ENCODE measurements at places on chromosomes 7 and 10.

- no peak for DNase-seq
Observed at GRCh38 chr10:38209332-38209731, 115.2 kb downstream of the ZNF37A start.

DNA sequence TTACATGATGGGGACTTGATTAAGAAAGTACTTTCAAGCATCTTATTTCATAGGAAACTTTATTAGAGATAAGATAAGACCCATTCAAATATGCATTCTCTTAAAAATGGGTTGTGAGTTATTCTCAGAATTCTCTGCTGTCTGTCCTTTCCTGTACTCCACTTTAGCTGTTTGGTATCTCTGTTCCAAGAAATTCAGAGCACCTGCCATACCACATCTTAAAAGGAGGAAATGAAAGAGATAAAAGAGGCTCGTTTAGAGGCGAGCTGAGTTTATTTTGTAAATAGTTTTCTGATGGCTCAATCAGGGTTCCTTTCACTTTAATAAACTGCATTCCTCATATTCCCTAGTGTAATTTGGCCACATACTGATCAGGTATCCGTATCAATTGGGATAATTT lies 87.2 kb downstream of the MDFIC start:
- DNase-seq = no peak

GRCh38 chr7:2205036-2205780 lies 27.5 kb downstream of the MAD1L1 start:
- DNase-seq = peak; percentile 7

- DNase-seq = no peak
Observed at GRCh38 chr10:114626841-114627240, 31.2 kb downstream of the ABLIM1 start.

- DNase-seq = no peak
Observed at GRCh38 chr10:105793071-105793470, 1152.0 kb downstream of the SORCS3 start.

- no peak for DNase-seq
Observed at GRCh38 chr10:124292911-124293615, 125.7 kb downstream of the OAT start.

DNA sequence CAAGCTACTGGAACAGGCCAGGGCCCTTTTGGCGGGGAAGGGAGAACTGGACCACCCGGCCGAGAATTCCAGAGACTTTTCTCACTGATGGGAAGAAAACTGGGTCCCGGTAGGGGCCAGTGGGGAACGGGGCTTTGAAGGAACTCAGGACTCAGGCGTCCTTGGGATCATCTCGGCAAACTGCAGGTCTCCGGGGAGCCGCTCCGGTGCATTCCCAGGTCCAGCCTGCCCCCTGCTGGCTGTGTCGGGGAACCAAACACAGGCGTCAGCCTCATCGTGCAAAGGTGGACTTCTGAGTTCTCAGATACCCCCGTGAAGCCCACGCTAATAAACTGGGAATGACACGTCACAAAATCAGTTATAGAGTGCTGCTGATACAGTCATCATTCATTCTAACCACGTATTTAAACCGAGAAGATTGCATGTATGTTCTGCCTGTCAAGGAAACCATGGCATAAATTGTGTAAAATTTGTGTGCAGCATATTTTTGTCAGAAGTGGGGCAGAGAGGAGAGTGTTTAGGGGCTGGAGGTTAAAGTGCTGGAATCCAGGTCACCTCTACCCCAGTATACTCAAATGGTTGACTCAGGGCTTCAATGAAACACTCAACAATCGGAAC lies 76.1 kb upstream of the CPXM2 start:
- peak; percentile 19 for DNase-seq

GRCh38 chr10:119872860-119873681 lies 428 bp upstream of the MCMBP start:
- DNase-seq = peak; percentile 84

DNA sequence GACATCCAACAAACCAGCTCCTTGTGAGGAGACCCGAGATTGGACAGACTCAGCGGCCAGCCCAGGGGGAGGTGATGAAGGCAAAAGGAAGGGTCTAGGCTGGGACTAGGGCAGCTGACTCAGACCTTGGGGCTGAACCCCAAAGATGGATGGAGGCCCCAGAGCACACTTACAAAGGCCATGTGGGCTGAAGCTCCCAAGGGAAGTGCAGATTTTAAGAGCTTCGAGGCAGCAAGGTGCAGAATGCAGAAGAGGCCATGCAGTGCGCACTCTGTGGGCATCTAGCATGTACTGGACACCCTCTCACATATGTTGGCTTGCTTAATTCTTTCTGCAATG lies 11.8 kb downstream of the WDFY4 start:
- no peak for DNase-seq

DNA sequence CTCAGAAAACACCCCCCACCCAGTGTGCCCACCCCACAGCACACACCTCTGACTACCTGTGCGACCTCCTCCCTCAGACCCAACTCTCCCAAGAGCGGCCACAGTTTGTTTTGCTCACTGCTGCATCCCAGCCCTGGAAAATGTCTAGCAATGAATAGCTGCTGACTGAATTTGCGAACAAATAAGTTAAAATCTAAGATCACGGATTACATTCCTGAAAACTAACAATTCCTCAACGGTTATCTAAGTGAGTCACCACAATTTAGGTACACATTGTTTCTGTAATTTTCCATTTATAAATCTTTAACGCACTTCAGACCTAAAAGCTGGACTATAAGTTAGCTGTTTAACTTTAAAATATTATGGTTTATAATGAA lies 235.2 kb downstream of the ZMYND11 start:
- no peak for DNase-seq

DNA sequence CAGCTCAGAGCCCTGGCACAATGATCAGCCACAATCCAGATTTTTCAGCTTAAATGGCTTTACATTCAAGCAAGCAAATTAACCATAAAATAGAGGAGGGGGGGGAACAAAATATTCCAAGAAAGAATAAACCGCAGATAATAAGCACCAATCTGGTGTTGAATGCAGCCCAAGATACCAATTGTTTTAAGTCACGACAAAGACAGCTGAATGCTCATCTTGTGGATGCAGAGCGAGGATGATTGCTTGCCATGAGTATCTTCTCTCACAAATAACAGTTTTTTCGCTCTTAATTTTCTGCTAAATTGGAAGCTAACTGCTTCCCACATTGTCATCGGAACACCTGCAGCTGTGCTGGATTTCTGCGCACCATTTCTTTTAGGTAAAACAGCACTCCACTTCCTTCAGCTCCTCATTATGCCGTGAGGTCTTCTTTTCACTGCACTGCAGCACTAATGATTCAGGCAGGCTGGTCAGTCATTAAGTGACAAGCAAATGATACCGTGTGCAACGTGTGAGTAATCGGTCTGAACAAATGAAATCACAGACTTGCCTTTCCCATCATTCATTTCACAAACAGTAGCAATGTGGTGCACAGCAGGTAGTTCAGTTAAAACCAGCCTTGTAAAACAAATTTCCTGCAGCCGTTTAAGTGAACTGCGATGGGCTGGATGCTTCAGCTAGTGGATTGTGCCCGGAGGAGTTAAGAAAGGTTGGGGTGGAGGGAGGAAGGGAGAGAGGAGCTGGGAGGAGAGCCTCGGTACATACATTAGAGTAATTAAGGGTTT lies 106.4 kb upstream of the CDCA7L start:
- no peak for DNase-seq

- no peak for DNase-seq
Observed at GRCh38 chr7:516216-516605, 3.4 kb downstream of the PDGFA start.

DNA sequence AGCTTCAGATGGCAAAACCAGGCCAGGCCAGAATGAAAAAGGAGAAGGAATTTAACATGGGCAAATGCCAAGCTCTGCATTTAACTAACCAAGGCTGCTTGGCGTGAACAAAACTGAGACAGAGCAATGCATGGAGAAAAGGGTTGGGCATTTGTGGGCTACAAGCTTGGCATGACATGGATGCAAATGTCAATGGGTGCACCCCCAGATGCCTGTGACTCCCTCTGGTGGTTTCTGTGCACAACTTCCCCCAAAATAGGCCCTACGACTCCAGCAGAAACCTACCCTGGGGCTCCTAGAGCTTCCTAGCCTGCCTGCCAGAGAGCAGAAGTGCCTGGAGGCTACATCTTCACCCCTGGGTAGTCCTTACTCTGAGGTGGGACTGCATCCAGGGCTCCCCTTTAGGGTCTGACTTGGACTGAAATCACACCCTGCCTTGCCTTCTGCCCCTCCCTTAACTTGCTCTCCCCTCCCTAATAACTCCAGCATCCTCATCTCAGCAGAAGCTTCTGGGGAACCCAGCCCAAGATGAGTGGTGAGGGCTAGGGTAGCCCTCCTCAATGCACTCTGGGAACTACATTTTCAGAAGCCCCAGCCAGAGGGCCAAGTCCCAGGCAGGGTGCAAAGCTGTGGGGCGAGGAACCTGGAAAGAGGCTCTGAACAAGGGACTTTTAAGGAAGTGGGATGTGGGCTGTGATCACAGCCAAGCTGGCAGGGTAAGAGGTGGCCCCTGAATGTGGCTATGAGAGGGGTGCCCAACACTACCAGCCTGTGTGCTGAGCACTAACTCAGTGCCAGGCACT lies 11.3 kb downstream of the GPRIN2 start:
- DNase-seq = no peak

DNA sequence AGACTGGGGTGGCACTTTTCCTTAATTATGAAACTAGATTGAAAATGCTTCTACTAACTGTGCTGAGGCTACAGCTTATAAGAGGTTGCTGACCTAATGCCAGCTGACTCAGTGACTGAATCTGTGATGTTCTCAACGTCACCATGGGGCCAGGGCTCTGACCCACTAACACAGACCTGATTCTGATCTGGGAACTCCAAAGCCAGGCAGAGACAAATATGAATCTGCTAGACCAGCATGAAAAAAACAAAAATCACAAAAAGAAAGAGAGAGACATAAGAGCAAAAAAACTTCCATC lies 16.1 kb downstream of the USP6NL start:
- peak; percentile 46 for DNase-seq

- no peak for DNase-seq
Observed at GRCh38 chr10:72080042-72080975, 8.0 kb downstream of the SPOCK2 start.

DNA sequence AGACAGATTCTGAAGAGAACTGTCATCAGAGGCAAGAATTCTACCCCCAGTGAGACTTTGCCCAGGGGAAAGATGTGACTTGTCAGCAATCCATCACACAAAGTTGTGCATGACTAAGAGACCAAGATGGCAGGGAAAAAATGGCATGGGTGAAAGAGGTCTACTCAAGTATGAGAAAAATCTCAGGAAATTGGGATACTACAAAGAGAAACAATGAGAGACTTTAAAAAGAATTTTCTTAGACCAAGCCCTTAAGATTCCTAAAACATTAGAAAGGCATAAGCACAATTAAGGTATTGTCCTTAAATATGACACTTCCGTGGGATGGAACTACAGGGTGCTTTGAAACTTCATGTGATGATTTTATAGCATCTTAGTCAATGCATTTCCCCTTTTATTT lies 45.6 kb upstream of the PDE1C start:
- DNase-seq = no peak

DNA sequence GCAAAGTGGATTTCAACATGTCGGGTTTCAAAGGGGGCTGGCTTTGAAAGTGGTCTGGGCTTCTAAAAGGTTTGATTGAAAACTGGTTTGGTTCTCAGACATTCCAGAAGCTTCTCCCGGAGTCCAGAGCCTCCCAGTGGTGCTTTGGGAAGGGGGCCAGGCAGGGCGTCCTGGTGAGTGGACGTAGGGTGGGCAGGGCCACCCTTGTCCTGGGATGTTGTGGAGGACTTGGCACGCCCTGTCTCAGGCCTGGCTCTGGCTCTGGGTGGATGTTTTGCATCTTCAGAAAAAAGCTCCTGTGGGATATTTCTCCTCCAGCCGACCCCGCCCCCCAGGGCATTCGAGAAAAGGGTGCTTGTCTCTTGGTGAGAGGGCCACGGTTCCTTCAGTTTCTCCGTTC lies 31.2 kb downstream of the GRIFIN start:
- DNase-seq = no peak

GRCh38 chr7:153430931-153431330 lies 621.3 kb upstream of the DPP6 start:
- DNase-seq = no peak

GRCh38 chr10:91684841-91685240 lies 52.0 kb upstream of the PPP1R3C start:
- DNase-seq = no peak

- no peak for DNase-seq
Observed at GRCh38 chr10:124063750-124064603, 29.4 kb downstream of the CHST15 start.

- DNase-seq = no peak
Observed at GRCh38 chr10:132986978-132987377, 44.6 kb upstream of the CFAP46 start.

DNA sequence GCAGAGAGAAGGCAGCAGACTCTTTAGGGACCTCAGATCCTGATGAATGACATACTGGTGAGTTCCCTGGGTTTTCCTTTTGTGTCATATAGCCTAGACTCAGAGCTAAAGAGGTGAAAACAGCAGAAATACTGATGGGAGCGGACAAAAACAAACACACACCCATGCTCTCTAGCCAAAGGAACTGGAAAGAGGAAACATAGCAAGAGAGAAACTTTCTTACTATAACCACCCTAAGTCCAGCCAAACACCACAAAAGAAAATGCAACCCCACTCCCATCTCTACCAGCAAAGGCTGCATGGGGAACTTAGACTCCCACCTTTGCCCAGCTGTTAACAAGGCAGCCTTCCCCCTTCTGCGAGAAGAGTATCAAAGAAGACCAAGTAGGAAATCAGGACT lies 16.3 kb downstream of the GSAP start:
- no peak for DNase-seq

DNA sequence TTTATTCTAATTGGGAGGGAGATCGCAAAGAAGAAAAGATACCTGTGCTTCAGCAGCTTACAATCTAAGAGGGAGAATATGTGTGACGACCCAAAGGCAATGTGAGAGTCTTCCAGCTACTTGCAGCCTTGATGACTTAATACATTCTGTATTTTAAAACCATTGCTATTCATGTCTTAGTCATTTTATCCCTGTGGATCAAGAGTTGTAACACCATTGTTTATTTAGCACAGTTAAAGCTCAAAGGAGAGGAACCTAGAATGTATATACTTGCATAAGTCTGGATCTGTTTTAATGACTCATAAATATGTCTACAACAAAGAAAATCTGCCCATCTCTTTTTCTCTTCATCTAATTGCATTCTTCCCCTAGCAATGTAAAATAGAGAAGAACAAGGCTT lies 117.9 kb upstream of the DLX6 start:
- DNase-seq = no peak

DNA sequence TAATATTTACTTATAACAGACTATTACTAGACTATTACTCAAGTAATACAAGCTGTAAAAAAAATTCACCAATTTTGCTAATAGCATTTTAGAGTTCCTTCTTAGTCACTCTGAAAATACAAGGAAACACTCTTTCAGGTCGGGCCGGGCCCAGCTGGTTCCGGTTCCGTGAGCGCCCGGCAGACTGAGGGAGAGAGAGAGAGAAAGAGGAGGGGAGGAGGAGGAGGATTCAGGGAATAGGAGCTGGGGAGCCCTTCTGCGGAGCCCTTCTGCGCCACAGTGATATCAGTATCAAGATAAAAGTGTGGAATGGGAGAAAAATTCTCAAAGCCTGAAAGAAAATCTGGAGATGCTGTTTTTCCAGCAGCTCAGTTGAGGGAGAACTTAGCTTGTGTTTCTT lies 30.5 kb upstream of the BHLHA15 start:
- no peak for DNase-seq

- DNase-seq = no peak
Observed at GRCh38 chr10:76251841-76252671, 820.6 kb downstream of the LRMDA start.

GRCh38 chr7:84216472-84216871 lies 21.9 kb upstream of the SEMA3A start:
- DNase-seq = no peak
